ENCODE measurements at places on chromosomes 1 and 21. TPM values are rescaled to one million over a fixed set of nuclear protein-coding genes. Genes with fewer than 3 reads are reported as not detected.

ALX3 gene
- not detected for total RNA-seq

TATDN3 gene
- 12.9 TPM for total RNA-seq

NEGR1 gene
- 0.05 TPM for total RNA-seq

CYP4Z1 gene
- total RNA-seq = not detected

LENEP gene
- total RNA-seq = not detected

PADI1 gene
- not detected for total RNA-seq

PADI4 gene
- 1.2 TPM for total RNA-seq

C1orf226 gene
- total RNA-seq = 0.12 TPM

CATSPERE gene
- total RNA-seq = 1.5 TPM

IL10 gene
- total RNA-seq = not detected

NKAIN1 gene
- total RNA-seq = not detected

ACP6 gene
- 21.5 TPM for total RNA-seq

LCE1B gene
- not detected for total RNA-seq

TPTE gene
- total RNA-seq = not detected

TNFRSF14 gene
- 198 TPM for total RNA-seq

MAN1A2 gene
- 54.9 TPM for total RNA-seq

HEYL gene
- not detected for total RNA-seq

LIPI gene
- not detected for total RNA-seq

YOD1 gene
- total RNA-seq = 13.5 TPM

FAM131C gene
- not detected for total RNA-seq

S1PR1 gene
- 221 TPM for total RNA-seq

CRABP2 gene
- total RNA-seq = 1.6 TPM
